Stimulated activated CD8-positive, alpha-beta memory T cell treated with anti-CD3 and anti-CD28 coated beads, Interleukin-4, amount 100 ng/mL, for 24 hours (primary cell): ENCODE measurements at places on chromosomes 2 and 18.
A peak's percentile ranks its signal among the peaks of the same experiment; 100 is the strongest.

DNA sequence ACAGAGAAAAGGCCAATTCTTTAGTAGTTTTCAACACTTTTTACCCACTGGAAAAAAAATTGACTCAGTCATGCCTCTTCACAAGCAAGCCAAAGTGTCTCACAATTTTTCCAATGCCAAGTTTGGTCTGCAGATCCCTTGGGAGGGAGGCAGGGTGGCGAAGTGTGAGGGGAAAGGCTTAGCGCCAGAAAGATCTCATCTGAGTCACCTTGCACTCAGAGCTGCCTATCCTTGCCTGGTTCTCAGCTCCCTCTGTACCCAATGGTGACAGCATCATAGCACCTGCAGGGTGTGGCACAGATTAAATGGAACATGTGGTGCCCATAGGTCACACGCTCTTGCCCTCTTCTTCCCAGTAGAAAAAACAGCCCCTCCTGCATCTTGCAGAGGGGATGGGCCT is 55.2 kb upstream of the GYPC start:
- DNase-seq: no peak

DNA sequence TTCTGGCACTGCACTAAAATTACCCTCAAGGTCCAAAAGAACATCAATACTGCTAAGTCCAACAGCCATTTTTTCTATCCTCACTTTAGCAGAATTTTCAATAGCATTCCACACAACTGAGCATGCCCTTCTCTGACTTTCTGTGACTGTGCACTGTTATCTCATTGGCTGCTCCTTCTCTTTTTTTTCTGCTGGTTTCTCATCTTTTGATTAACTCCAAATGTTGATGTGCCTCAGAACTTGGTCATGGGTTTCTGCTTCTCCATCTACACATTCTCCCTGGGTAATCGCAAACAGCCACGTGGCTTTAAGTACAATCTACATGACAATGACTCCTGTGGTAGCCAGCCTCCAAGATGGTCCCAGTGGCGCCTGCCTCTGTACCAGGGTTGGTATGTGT is 75.0 kb upstream of the CD226 start:
- no peak for DNase-seq

GRCh38 chr2:234691968-234692955 is 195.4 kb upstream of the ARL4C start:
- DNase-seq: no peak

DNA sequence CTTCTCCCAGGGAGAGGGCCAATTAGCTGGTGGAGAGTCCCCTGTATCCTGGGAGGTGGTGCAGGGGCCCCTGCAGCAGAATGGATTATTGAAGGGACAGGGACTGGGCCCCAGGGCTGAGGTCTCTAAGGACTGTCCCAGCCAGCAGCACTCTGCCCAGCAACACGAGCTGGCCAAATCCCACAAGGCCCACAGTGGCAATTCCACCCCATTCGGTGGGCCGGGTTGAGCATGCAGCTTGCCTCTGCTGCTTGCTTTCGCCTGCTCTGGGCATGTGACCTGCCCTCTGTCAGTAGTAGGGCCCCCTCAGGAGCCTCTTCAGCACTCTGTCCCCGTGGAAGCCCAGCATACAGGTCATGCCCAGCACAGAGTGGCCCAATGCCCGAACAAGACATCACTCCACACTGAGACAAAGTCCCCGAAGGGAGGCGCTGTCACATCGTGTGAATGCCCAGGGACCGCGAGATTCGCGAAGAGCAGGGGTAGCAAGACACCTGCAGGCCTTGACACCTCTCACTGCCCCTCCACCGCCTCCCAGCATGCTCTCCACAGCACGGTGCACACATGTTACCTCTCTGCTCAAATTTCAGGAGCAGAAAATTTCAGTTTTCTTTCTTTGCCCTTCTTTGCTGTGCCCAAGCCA is 65.4 kb downstream of the CRACDL start:
- no peak for DNase-seq

DNA sequence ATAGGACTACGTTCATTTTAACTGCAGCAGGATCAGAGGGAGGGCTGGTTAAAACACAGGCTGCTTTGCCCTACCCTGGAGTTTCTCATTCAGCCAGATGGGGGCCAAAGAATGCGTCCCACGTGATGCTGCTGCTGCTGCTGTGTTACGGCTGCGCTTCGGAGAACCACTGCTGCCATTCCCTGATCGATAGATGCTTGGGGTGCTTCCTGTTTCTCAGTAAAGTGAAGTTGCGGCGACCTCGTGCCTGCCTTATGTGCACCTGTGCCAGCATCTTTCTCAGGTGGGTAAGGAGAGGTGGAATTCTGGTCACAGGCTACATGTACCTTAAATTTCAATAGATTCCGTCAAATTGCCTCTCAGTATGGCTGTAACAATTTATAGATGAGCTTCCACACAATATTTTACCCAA is 24.7 kb upstream of the TOGARAM2 start:
- peak; percentile 22 for DNase-seq

DNA sequence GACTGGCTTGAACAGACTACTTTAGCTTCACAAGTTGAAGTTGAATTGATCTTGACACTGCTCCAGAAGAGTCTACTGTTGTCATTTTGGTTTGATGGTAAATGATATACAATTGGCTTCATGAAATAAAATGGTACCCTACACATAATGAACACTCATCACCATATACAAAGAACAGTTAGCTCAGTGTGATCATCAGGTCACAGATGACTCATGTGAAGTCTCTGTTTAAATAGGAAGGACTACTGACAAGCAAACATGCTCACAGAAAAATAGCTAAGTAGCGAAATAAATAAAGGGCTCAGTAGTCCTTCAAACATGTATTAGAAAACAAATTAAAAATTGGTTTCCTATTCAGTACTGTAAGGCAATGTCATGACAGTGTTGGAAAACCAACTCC is 96.2 kb downstream of the MEIS1 start:
- DNase-seq: no peak

- no peak for DNase-seq
These were observed 97.7 kb upstream of the TFCP2L1 start for GRCh38 chr2:121382744-121383143.

DNA sequence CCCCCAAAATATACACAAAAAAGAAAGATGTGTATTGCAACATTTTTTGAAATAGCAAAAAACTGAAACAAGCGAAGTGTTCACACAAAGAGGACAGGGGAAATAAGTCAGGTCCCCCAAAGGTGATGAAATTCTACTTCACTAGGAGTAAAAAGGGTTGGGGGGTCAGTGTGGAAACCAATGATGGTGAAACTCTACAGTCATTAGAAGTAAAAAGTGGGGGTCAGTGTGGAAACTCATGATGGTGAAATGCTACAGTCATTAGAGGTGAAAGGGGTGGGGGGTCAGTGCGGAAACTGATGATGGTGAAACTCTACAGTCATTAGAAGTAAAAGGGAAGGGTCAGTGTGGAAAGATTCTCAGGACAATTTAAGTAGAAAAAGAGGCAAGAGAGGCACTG is 298.2 kb downstream of the EIPR1 start:
- DNase-seq: no peak

DNA sequence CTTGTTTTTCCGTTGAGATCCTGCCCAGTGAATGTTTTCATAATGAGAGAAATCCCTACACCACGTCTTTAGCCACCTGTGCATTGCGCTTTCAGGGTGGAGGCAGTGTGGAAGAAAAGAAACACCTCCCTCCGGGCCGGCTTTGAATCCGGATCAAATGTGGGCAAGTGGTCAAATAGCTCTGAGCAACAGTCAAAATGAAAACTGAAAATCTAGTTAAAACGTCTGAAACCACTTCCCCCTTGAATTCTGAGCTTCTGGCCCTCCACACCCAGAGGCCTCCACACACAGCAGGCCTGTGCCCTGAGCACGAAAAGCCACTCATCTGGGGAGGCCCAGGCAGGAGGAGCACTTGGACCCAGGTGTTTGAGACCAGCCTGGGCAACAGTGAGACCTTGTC is 263.6 kb upstream of the SALL3 start:
- no peak for DNase-seq

- DNase-seq: no peak
These were observed 293.5 kb downstream of the RNF144A start for GRCh38 chr2:7210712-7211111.

DNA sequence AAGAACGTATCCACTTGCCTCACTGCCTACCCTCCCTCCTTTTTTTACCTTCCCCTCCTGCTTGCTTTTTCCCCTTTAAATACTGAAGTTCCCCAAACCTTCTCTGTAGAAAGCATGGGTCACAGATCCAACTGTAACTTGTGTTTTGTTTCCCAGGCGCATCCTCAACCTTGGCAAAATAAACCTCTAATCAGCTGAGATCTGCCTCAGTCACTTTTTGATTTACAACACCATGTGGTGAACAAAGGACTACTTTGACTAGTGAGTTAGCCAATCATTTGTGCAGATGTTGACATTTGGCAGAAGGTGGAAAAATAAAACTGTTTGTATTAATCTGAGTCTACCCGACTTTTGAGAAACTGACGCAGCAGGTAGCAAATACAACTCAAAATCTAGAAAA is 23.3 kb upstream of the MCM6 start:
- no peak for DNase-seq

DNA sequence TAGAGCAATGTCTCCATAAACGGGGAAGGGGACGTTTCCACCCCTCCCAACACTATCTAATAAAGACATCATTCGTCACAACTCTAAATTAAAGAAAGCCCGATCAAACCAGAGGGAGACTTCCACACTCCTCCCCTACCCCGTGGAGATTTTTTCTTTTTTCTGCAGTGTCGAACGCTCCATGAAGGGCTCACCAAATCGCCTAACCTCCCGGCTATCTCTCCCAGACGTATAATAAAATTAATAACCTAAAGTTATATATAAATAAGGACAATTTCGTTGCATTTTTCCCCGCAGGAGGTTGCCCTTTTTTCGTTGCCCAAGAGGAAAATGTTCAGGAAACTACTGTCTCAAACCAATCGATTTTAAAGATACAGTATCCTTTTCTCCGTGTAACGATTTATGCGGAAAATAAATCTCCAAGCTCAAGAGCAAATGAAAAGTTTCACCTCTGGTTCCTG is 2.4 kb downstream of the EVX2 start:
- no peak for DNase-seq

GRCh38 chr2:49914281-49914680 is 760.0 kb upstream of the FSHR start:
- no peak for DNase-seq

GRCh38 chr2:7530001-7530400 is 612.8 kb downstream of the RNF144A start:
- no peak for DNase-seq

GRCh38 chr18:49447810-49448745 is 12.4 kb downstream of the DYM start:
- no peak for DNase-seq

DNA sequence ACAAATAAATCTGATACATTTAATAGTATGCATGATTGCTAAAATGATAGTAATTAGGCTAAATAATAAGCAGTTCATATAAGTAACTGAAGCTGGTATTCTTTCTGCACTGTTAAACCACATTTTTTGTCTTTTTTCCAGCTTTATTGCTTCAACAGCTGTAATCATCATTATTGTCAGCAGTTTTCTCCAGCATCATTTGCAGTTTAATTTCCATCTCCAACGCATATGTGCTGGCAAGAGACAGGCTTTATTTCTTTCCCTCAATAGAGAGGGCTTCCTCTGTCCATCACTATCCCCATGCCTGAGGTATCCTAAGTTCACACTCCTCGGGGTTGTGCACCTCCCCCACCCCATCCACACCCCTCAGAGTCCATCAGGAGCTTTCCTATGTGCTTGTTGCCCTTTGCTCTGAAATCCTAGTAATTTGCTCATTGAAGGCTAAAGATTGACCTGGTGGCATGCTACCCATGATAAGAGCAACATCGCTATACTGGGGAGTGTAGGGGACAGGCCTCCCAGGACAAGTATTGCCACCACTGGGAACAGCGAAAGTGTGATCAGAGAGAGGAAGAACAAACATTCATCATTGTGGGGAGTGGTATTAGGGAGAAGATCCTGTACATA is 37.1 kb downstream of the B4GALT6 start:
- DNase-seq: no peak

DNA sequence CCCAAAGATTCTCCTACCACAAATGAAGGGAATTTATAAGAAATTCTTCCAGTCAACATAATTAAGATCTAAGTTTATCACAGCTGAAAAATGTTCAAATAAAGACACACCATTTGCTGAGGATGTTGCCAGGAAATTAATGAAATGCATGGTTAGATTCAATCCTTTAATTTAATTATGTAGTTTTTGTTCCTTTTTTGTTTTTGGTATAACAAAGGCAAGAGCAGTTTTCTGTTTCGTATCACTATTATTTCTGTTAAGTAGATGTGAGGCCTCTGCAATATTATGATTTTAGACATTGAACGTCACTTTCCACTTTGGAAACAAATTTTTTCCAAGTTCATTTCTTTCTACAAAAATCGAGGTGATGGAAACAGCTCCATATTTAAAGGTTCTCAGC is 440.0 kb downstream of the THSD7B start:
- no peak for DNase-seq

DNA sequence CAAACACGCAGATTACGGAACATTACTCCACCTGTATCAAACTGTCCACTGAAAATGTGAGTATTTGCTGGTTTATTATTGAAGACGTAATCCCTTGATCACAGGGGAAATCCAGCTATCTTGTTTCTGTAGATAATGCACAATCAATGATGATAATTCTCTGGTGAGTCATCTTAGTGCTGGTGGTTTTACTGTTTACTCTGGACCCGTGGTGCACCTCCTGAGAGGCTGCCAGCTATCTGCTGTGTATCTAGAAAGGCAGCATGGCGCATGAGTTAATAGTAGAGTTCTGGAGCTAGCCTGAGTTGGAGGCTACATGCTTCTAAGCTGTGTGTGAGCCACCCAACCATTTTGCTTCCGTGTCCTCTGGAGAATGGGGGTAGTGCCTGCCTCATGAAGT is 6.5 kb downstream of the NCAPH start:
- DNase-seq: no peak

- DNase-seq: no peak
These were observed 187.6 kb downstream of the MYCN start for GRCh38 chr2:16127958-16128357.

GRCh38 chr2:130850788-130851623 is 14.3 kb downstream of the ARHGEF4 start:
- no peak for DNase-seq

GRCh38 chr2:200172944-200173581 is 133.4 kb upstream of the SPATS2L start:
- no peak for DNase-seq
